ENCODE measurements at places on chromosomes 12 and 14.

GRCh38 chr12:31650918-31651317 lies 8.6 kb upstream of the ETFBKMT start:
- no peak for DNase-seq

- DNase-seq = no peak
These were observed 467.3 kb downstream of the NRXN3 start for GRCh38 chr14:78637489-78637888.

GRCh38 chr14:74203639-74204038 lies 35.6 kb upstream of the VSX2 start:
- DNase-seq = no peak

GRCh38 chr12:19852100-19852855 lies 413.0 kb downstream of the AEBP2 start:
- no peak for DNase-seq

- DNase-seq = no peak
These were observed 6.9 kb upstream of the CMKLR1 start for GRCh38 chr12:108345716-108346633.
